Inflammatory macrophage treated with lipopolysaccharide for 1 hour (primary cell): ENCODE measurements at places on chromosomes 1 and 21.
A peak's percentile ranks its signal among the peaks of the same experiment; 100 is the strongest.

- peak; percentile 73 for DNase-seq
These were observed 72.9 kb downstream of the IVNS1ABP start for GRCh38 chr1:185244015-185244747.

DNA sequence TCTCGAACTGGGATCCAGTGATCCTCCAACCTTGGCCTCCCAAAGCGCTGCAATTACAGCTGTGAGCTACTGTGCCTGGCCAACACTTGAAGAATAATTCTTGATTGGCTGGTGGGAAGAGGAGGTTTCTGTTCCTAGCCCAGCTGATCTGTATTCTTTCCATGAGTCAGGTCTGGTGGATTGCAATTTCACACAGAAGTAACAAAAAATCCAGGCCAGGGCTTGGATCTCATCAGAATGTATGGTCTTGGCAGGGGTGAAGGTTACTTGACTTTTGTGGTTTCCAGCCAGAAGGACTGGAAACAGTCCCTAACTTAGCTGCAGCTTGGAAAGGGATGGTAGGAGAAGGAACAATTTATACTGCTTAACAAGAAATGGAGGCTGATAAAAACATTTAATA lies 5.1 kb upstream of the HP1BP3 start:
- no peak for DNase-seq

DNA sequence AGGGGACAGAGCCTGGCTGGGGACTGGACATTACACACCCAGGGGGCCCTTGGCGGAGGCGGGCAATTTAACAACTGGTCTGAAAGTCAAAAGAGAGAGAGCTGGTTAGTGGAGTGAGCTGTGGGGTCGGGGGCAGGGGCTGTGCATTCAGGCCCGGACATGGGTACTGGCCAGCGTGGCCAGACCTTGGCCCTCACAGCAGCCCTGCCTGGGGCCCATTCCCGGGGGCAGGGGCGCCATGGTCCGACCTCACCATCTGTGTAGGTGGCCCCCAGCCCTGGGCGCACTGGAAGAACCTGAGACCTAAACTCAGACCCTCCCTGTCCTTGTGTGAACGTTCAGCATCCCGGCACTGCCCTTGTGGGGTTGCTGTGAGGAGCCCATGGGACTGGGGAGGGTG lies 5.0 kb downstream of the CLDN19 start:
- no peak for DNase-seq

DNA sequence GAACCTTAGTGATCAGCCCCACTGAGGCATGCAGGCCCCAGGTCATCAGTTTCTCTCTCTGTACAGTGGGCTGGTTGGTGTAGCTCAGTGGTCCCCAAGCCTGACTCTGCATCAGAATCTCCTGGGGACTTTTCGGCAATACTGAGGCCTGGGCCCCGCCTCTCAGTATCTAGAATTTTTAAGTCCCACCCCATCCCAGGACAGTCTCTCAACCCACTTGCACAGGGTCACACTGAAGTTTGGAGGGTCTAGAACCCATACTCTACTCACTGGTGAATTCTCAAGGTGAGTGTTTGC lies 216.4 kb downstream of the MATN1 start:
- no peak for DNase-seq

GRCh38 chr1:201094832-201095231 lies 17.4 kb downstream of the CACNA1S start:
- DNase-seq, result no peak

- DNase-seq, result no peak
These were observed 249.3 kb downstream of the ZNF648 start for GRCh38 chr1:181812208-181812607.

DNA sequence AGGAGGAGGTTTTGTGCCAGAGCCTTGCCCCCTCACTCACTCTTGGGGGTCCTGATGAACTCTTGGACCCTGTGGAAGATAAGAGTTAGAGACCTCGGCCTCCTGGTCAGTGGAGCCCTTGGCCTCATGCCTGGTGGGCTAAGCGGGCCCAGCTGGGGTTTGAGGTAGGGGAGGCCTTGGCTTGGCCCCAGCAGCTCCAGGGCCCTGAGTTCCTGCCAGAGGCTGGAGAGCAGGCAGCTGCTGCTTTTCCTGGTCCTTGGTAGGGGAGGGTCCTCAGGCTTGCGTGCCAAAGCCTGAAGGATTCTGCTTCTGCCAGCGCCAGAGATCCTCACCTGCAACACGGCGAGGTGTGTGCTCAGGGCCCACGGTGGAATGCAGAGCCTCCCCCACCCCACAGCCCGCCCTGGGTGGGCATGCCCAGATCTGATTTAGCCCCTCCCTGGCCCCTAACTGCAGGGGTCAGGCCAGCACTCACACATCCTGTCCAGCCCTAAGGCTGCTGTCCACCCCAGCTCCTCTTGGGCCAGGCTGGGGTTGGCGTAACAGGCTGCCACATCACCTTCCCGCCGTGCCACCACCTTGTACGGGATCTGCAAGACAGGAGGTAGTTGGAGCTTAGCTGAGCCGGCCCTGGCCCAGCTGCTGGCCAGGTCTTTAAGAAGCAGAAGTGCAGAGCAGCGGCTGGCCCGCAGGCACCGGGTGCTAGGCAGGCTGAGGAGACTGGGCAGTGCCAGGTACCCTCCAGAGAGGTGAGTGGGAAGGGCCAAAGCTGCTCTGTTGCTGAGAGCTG lies 4.7 kb downstream of the GALE start:
- no peak for DNase-seq

DNA sequence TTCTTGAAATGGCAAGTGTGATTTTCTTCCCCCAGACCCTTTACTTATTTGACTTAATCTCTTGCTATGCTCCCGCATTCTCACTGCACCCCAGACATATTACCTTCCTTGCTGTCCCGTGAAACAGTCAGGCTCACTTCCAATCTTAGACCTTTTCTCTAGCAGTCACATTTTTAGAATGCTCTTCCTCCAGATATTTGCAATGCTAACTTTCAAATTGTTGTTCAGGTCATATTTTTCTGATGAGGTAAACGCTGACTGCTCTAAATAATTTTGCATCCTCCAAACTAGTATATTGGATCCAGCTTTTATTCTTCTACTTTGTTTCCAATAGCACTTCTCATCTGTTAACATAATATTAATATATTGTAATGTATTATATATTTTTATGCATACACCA lies 648.2 kb upstream of the NEGR1 start:
- no peak for DNase-seq

DNA sequence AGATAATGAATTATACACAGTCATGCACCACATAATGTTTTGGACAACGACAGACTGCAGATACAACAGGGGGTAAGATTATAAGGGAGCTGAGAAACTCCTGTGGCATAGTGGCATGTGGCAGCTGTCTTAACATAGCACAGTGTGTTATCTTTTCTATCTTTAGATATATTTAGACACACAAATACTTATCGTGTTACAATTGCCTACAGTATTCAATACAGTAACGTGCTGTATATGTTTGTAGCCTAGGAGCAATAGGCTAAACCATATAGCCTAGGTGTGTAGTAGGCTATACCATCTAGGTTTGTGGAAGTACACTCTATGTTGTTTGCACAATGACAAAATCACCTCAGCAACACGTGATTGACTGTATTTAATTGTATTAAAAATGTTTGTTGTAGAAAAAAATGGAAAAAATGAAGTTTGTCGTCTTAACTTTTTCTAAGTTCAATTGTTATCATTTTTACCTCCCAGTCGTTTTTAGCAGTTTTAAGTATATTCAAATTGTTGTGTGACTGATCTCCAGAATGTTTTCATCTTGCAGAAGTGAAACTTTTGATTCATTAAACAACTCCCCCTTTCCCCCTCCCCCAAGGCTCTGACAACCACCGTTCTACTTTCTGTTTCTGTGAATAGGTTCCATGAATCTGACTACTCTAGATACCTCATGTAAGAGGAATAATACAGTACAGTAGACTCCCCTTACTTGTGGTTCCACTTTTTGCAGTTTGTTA lies 351.0 kb upstream of the B3GALT2 start:
- peak; percentile 41 for DNase-seq

GRCh38 chr1:49364676-49365075 lies 588.0 kb upstream of the BEND5 start:
- DNase-seq, result no peak

DNA sequence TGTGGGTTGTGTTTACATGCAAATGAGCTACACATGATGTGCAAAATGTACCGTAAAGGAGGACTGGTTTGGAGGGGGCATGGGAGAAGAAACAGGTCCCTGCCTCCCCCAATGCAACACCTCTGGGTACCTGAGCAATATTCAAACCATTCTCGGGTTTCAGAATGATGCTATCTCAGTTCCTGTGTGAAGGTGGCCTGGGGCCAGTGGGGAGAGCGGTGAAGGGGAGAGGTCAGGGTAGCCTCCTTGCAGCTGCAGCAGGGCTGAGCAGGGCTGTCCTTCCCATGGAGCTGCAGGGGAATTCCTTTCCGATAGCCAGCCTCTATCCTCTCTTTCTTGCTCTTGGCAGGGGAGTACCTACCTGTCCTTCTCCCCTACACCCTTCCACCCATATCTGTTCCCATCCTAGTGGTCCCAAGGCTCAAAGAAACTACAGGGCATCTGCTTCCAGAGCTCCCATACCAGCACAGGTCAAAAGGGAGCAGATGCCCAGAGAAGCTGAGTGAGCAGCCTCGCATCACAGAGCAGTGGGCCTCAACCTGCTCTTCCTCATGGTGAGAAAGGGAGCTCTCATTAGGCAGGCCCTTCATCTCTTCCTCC lies 11.9 kb downstream of the MEF2D start:
- no peak for DNase-seq

- no peak for DNase-seq
These were observed 52.8 kb downstream of the CAPN2 start for GRCh38 chr1:223765036-223765718.

DNA sequence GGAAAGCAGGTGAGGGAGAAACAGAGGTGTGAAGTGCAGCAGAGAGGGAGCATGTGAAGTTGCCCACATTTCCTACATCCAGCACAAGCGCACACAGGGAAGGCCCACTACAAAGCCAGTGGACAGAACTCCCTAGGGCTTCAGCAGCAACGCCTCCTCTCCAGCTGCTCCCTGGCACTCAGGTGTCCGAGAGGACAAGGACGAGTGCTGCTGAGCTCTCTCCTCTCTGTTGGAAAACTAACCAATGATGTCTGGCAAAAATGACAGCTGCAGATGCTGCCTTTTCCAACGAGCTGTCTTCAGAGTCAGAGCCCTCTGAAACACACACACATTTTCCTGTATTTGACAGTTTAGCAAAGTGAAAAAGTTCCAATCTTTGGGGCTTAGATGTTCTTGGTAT lies 86.8 kb downstream of the HSF2BP start:
- DNase-seq, result no peak

DNA sequence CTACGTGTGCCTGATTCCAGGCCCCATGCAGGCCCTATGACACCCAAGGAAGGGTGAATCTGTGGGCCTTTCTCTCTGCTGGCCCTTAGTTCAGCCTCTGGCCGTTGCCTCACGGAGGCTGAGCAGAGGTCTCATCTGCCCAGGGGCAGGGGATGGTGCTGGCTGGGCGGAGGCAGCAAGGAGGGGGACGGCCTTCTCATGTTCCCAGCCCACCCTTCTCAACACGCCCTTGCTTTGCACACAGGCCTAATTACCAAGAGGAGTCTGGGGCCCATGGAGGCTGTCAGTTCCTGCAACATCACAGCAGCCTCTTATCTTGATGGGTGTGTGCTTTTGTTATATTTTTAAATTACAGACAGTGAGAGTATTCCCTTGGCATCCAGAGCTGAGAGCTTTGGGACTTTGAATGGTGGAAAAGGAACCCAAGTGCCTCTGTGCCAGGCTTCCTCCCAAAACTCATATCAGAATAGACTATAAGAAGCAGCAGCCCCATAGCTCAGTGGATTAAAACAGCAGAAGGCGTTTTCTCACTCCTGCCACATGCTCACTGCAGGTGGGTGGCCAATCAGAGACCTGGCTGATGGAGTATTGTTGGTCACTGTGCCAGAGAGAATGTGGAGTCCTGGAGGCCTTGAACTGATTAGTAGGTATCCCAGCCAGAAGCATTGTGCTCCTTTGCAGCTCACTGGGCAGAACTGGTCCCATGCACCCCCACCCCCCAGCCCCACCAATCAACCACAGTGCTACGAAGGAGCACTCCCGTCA lies 164.9 kb downstream of the CAMTA1 start:
- DNase-seq, result no peak

GRCh38 chr1:119865627-119866026 lies 30.7 kb downstream of the ADAM30 start:
- DNase-seq, result no peak

- DNase-seq, result no peak
These were observed 150.2 kb downstream of the CAMTA1 start for GRCh38 chr1:6935361-6935883.

- no peak for DNase-seq
These were observed 7.6 kb downstream of the OLIG2 start for GRCh38 chr21:33033094-33033951.

DNA sequence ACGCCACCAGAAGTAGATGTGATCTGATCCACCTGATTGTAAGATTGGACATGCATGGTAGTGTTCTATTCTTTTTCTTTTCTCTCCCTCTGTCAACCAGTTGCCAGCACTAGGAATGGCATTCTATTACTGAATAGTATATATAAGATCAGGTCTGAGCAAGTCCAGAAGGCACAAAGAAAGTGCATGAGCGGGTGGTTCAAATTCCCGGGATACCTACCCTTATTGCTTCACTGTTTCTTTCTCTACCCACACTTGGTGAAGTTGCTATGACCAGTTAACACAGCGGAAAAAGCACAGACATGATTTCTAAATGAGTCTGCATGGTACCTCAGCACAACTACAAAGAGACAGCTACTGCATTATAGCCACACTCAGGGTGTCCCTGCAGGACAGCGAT lies 64.0 kb downstream of the SLC9A1 start:
- no peak for DNase-seq

GRCh38 chr1:74689621-74690363 lies 16.2 kb upstream of the ERICH3 start:
- DNase-seq, result peak; percentile 76

DNA sequence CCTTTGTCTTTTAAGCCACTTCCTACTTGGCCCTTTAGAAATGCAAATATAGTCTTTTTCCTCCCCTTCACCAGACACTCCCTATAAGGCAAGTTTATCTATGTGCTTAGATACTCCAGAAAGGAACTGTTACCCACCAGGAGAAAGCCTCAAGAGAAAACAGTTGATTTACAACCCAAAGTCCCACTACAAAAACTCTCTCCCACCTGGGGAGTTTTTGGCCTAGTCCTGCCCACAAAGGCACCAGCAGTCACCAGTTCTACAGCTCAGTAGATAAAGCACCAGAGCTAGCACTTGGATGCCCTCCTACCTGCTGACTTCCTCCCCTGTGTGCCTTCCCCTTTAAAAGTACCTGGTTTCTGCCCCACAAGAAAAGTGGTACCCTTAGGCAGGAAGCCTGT lies 27.7 kb upstream of the HAO2 start:
- no peak for DNase-seq

GRCh38 chr1:53542551-53542950 lies 83.4 kb downstream of the DMRTB1 start:
- no peak for DNase-seq

- DNase-seq, result no peak
These were observed 16.2 kb downstream of the LRRC42 start for GRCh38 chr1:53962395-53962794.
